T-helper 2 cell (primary cell): ENCODE measurements at places on chromosomes 11 and 22.
A peak's percentile ranks its signal among the peaks of the same experiment; 100 is the strongest.

- DNase-seq = no peak
Measured at GRCh38 chr11:72773291-72773690, 20.6 kb downstream of the STARD10 start.

- no peak for DNase-seq
Measured at GRCh38 chr11:111135778-111136570, 109.6 kb upstream of the POU2AF2 start.

DNA sequence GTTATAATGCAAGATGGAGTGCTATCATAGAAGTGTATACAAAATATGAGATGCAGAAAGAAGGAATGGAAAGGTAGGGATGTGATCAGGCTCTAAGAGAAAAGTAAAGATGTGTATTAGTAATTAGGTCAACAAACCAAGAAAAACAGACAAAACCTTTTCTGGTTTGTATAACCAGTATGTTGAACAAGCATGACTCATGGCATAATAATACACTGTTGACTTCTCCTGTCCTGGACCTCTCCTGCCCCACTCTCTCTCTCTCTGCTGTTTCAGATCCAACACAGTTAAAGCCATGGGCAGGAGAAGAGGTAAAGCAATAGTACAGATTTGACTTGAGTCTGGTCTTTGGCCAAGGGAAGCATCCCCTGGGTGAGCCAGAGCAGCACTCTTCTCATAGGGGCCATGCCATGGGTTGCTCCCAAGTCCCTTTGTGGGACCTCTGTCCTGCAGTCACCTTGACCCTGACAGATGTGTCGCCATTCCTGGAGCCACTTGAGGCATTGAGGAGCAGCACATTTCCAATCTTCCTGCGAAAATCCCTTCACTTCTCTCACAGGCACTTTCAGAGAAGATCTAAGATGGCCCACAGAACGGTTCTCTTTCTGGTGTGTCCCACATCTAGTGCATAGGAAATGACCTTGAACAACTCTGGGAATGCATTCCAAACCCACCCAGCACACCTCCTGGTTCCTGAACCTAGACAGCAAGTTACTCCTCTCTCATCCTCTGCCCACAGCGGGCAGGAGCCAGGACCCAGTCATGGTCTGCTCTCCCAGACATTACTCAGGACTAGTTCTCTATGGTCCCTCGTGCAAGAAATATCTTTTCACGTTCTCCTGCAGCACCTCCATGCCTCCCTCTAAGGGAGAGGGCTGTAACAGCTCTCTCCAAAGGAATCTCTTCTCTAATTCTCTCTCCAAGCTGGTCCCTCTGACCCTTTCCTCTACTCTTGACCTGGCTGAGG lies 58.2 kb upstream of the PRSS23 start:
- no peak for DNase-seq

DNA sequence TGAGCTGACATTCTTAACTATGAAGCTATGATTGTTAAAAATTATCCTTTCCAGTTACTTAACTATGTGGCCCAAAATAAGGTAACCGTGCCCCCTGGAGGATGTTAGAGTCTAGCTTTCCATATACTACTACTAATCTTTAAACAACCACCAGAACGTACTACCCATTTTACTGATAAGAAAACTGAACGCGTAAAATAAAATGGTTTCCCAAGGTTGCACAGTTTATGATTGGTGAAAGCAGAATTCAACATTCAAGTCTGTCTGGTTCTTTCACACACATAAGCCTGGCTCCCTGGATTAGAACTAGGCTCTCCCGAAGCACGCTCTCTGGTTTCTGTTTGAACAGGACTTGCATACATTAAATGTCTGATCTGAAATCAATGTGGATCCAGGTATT lies 437.8 kb upstream of the CCDC90B start:
- no peak for DNase-seq

GRCh38 chr11:350723-351255 lies 18.5 kb upstream of the B4GALNT4 start:
- no peak for DNase-seq

- no peak for DNase-seq
Measured at GRCh38 chr22:26174280-26174679, 5.0 kb downstream of the SEZ6L start.

DNA sequence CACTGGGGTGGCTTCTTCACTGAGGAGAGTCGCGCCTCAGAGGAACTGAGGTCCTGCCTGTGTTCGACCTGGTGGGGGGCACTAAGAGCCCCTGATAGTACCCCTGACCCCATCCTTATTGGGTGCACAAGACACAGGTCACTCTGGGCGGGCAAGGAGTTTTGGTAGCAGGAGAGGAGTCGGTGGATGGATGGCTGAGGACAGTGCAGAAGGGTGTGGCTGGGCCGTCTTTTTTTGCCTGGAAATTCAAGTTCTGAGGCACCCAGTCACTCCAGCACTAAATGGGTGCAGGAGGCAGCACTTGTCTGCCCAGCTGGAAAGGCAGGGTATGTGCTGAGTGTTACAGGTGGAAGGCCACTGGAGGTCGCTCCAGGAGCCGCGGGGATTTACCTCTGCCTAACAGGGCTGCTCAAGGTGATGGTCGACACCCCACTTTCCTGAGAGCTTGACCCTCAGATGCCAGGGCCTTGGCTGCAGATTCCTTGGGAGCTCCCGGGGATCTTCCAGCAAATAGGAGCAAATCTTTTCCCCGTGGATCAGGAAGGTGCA lies 960 bp downstream of the TSSC4 start:
- DNase-seq = no peak

DNA sequence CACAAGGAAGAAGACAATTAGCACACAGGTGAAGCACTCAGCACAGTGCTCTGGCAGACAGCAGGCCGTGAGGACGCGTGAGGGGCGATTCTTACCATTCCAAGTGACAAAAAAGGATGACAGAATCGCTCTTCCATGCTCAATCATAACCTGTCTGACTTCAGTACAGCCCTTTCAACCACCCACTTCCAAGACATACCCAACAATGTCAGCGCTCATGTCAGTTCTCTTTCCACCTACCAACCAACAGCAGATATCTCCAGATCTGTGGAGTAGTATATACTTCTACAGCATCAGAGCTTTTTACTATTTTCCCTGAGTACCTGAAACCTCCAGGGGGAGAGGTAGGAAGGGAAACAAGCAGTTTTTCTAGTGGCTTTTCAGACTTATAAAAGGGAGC lies 40.2 kb downstream of the MORC2 start:
- no peak for DNase-seq

- peak; percentile 25 for DNase-seq
Measured at GRCh38 chr22:20981787-20982562, at the start of gene LZTR1. Gene LZTR1, plus strand, starts transcription at chr22:20982297. Its CDS starts 75 bp downstream, at chr22:20982372.

- no peak for DNase-seq
Measured at GRCh38 chr22:49398115-49398514, 429.6 kb downstream of the BRD1 start.

- no peak for DNase-seq
Measured at GRCh38 chr11:16975906-16976305, 38.3 kb downstream of the PLEKHA7 start.

DNA sequence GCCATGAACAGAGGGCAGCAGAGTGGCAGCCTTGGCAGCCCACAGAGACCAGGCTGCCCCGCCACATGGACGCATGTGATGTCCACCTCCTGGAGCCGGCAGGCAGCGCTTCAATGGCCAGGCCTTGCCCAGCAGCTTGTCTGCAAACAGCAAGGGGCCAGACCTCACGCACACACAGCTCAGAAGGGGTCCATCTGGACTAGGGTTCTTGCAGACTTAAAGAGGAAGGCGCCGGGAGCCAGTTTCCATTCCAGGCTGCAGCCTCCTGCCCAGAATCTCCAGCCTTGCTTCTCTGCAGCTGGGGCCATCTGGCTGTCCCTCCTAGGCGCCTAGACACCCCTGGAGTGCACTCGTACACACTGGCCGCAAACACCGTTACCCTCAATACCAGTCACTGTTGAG lies 91.9 kb upstream of the TMEM45B start:
- DNase-seq = no peak

DNA sequence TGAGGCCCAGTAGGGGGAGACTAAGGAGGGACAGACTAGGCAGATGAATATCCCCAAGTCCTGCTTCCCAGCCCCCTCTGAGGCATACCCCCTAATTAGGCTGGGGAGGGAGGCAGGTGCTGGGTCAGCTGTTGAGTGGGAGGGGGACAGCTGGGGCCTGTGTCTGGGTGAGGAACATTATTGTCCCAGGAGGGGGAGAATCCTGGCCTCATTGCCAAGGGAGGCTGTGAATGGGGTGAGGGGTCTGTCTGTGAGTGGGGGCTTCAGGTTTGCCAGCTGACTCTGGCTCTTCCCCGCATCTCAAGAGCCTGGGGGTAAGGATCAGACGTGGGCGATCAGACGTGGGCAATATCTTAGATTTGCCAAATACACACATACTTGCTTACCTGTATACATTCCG lies 2.1 kb downstream of the INPPL1 start:
- no peak for DNase-seq

GRCh38 chr11:217704-218103 lies 10.2 kb downstream of the RIC8A start:
- no peak for DNase-seq

DNA sequence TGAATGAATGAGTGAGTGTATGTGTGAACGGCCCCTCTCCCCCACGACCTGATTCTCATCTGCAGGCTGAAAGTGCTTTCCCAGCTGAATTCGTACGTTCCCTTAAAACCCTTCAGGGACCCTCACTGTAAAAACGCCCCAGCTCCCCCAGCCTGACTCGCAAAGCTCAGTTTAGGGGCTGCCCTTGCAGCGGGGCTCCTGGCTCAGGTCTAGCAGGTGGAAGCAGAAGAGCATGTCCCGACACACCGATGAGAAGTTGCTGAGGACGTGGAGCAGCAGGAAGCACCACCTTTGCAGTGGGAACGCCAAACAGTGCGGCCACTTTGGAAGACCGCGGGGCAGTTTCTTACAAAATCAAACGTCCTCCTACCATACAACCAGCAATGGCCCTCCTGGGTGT lies 3.6 kb upstream of the MRPL23 start:
- DNase-seq = no peak

- no peak for DNase-seq
Measured at GRCh38 chr11:1071571-1072115, 3.0 kb upstream of the MUC2 start.

DNA sequence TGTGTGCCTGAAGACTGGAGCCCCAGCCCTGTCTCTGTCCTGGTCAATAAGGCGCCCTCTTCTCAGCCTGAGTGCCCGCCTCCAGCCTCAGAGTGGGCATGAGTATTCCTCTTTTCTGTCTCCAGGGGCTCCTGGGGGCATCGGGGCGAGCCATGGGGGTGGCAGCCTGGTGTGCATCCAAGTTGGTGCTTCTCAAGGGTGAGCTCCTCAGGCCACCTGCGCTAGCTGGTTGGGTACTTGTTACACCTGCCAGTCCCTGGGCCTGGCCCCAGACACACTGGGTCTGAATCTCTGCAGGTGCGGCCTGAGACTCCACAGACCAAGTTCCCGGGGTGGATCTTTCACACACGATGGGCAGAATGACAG lies 168.6 kb upstream of the B3GAT1 start:
- DNase-seq = no peak

DNA sequence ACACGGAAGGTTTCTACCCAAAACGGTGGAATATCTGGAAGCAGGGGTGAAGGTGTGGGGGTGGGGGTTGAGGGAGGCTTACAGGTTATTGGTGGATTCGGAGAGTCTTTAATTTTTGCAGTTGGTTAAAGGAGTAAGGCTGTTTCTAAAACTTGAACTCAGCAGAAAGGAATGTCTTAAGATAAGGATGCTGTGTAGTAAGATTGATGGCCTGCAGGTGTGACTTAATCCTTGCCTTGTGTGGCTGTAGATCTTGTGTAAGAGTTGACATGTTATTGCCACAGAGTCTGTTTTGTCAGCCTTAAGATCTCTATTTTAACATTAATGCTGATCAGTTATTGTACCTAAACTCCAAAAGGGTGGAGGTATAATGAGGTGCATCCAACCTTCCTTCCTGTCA lies 16.4 kb upstream of the OR6M1 start:
- DNase-seq = no peak

DNA sequence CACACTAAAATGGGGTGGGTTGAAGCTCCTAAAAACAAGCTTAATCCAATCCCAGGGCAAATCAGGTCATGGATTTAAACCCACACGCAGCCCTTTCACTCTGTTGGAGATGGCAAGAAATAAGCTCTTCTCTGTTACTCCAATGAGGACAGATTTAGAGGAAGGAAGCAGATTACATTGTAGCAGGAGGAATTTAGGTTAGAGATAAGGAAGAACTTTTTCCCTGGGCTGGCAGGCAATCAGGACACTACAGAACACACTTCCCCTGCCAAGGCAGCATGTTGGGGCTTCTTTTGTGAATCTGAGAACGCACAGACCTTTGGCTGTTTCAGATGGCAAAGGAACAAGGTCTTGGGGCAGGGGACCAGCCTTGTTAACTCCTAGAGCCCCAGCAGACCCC lies 46.2 kb downstream of the C11orf58 start:
- no peak for DNase-seq

- DNase-seq = no peak
Measured at GRCh38 chr22:26783885-26784284, 126.5 kb downstream of the MIAT start.

DNA sequence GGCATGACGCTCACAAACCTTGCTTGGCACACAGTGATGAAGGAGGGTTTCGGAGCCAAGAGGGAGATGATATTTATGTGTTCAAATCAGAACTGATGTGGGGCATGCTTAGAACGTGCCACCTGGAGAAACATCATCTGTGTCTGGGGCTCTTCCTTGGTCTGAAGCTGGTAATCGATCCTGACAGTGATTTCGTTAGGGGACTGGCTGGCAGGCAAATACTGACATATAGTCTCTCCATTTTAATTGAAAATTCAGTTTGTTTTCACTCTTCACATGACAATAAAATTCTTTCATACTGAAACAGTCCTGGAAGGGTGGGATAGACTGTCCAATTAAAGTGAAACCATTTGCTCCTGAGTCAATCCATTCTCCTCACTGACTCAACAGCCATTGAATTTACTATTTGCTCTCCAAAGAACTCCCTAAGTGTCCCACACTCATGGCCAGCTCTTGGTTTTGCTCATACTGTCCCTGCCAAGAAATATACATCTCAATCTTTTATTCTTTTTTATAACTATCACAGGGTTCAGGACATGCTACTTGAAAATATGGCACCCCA lies 134.8 kb downstream of the TRPC6 start:
- no peak for DNase-seq

GRCh38 chr11:47499161-47499560 lies 50.2 kb upstream of the RAPSN start:
- no peak for DNase-seq

DNA sequence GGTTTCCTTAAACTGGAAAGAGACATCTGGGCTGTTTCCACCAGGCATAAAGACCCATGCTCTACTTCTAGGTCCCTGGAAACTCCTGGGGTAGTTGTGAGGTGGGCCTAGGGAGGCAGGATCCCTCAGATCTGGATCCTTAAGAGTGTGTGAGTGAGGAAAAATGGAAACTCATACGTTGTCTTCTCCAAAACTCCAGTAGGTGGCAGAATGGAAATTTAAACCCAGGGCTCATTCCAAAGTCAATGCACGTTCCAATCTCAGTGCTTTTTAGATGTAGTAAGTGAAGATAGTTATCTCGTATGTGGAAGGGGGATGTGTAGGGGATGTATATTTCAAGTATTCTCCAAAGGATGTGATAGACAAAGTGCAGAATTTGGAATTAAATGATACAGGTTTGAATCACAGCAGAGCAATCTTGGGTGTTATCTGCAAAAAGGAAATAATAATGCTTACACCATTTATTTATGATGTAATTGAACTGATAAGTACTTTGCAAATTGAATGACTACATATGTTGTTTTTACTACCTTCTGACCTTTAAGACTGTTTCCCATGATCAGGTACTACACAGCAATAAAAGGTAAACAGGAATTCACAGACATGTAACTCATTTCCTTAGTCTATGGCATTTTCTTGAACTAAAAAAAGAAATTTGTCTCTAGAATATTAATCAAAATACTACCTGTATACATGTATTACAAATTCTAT lies 13.1 kb upstream of the MMP1 start:
- DNase-seq = no peak

- no peak for DNase-seq
Measured at GRCh38 chr11:15493066-15493465, 378.3 kb downstream of the INSC start.
